ENCODE measurements at places on chromosomes 13 and 19.

GRCh38 chr13:85549819-85550218, 249.4 kb downstream of the SLITRK6 start:
- no peak for DNase-seq

DNA sequence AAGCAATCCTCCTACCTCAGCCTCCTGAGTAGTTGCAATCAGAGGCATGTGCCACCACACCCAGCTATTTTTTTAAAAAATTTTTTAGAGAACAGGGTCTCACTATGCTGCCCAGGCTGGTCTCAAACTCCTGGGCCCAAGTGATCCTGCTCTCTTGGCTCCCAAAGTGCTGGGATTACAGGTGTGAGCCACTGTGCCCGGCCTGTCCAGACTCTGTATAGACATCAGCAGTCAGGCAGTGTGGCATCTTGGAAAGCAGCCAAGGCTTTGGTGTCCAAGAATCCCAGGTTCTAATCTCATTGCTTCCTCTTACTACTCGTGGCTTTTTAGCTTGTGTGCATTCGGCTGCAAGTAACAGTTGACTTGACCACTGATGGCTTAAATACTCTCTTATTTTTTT, 43.4 kb downstream of the BICRA start:
- DNase-seq: no peak

DNA sequence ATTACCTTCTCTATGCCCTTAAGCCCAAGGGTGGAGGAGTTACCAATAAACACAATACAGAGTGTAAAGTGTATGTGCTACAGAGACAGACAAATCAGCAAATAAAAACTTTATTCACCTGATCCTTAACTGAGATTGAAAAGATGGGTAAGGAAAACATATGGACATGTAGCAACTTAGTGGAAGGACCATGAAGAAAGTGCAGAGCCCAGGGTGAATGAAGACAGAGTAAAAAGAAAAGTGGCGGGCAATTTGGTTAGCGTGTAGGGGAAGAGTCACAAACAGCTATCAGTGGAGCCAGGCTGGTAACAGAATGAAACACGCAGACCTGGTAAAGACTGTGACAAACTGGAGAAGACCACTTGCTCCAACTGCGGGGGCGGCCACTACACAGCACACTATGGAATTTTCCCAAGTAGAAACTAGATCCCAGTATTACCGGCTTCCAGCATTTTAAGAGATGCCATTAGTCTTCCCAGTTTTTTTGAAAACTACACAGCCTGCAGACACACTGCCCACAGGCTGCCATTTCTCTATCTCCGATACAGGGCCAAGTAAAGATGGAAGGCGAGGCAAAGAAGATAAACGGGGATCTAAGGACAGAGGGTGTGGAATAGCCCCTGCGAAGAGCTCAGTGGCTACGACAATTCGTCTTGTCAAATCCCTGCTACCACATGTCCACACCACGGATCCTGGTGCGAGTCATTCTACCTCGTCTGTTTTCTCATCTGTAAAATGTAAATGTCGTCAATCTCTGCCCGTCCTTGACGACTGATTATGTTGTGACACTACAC, 1.2 kb downstream of the UQCRFS1 start:
- DNase-seq: no peak

DNA sequence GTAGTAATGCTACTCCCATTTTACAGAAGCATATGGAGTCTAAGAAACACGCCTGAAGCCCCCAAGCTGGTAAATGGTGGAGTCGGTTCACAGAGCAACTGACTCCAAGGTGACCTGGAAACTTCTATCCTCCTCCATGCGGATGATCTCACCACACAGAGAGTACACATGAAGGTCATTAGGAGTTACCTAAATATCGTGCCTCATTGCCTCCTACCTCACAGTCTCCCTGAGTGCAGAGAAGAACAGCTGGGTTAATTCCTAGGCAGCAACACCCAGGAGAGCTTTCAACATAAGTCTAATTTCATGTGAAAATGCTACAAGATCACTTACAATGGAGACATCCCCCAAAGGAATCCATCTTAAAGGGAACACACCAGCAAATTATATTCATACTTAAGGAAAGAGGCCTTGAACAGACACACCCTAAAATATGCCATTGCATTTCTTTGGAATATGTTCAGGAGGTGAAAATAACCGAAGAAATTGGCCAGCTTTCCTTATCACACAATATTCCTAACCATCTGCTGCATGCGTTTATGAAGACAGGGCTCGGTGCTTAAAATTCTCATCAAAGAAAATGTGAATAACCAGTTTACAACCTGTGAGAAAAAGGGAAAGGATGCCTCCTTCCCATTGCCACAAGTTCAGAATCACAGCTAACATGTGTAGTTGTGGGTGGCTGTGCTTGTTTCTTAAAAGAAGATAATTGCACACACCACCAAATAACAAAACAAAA, 203.6 kb upstream of the NBEA start:
- no peak for DNase-seq

DNA sequence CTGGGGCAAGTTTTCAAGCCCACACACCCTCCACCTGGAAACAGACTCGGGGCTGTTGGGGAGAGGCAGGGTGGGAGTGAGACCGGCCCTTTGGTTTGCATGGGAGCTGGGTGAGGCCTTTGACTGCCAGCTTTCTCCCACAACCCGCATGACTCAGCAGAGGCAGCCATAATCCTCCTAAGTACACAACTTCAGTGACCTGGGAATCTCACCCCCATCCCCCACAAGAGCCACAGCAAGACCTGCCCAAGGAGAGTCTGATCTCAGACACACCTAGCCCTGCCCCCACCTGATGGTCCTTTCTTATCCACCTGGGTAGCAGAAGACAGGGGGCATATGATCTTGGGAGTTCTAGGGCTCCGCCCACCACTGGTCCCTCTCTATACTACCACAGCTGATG, 1615.4 kb downstream of the EFNB2 start:
- DNase-seq: no peak

GRCh38 chr19:7926021-7926726, at the start of gene CTXN1:
CTXN1 (minus strand) TSS chr19:7926135; CDS start chr19:7925538, 597 bp downstream.
- DNase-seq: no peak
